ENCODE measurements at places on chromosomes 12 and 14. TPM values are rescaled to one million over a fixed set of nuclear protein-coding genes. Genes with fewer than 3 reads are reported as not detected.

KRT6C gene
- not detected for total RNA-seq

MIP gene
- not detected for total RNA-seq

PLA2G1B gene
- total RNA-seq = not detected

HOXC4 gene
- not detected for total RNA-seq

PLCZ1 gene
- not detected for total RNA-seq

MYF6 gene
- not detected for total RNA-seq

GPD1 gene
- not detected for total RNA-seq

CMKLR1 gene
- 0.28 TPM for total RNA-seq

CLEC2D gene
- 0.99 TPM for total RNA-seq

MVK gene
- 7.4 TPM for total RNA-seq

AEBP2 gene
- total RNA-seq = 21.2 TPM

RPGRIP1 gene
- not detected for total RNA-seq

RGS6 gene
- not detected for total RNA-seq

ESR2 gene
- total RNA-seq = 0.47 TPM

ETNK1 gene
- total RNA-seq = 30.9 TPM

SART3 gene
- 134 TPM for total RNA-seq

ADAM20 gene
- 1.2 TPM for total RNA-seq

SERPINA10 gene
- not detected for total RNA-seq

BCL2L2 gene
- 12.1 TPM for total RNA-seq
